GM23338 (cell line): ENCODE measurements at places on chromosomes 13 and 19.

GRCh38 chr19:6711605-6712004, 8.8 kb downstream of the C3 start:
- DNase-seq: no peak

DNA sequence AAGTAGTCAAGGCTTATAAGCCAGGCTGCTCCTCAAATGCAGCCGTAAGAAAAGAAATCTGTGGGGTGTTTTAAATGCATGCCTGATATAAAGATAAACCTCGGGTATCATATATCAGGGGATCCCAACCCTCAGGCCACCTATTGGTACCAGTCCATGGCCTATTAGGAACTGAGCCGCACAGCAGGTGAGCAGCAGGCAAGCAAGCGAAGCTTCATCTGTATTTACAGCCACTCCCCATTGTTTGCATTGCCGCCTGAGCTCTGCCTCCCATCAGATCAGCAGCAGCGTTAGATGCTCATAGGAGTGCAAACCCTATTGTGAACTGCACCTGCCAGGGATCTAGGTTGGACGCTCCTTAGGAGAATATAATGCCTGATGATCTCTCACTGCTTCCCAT, 233.5 kb upstream of the SERP2 start:
- peak; percentile 60 for DNase-seq

GRCh38 chr19:3492919-3493318, 7.6 kb downstream of the DOHH start:
- DNase-seq: no peak

- DNase-seq: no peak
Measured at GRCh38 chr19:43105496-43105895, 23.0 kb upstream of the PSG2 start.
